ENCODE measurements at places on chromosomes 1 and 21.
A peak's percentile ranks its signal among the peaks of the same experiment; 100 is the strongest.

DNA sequence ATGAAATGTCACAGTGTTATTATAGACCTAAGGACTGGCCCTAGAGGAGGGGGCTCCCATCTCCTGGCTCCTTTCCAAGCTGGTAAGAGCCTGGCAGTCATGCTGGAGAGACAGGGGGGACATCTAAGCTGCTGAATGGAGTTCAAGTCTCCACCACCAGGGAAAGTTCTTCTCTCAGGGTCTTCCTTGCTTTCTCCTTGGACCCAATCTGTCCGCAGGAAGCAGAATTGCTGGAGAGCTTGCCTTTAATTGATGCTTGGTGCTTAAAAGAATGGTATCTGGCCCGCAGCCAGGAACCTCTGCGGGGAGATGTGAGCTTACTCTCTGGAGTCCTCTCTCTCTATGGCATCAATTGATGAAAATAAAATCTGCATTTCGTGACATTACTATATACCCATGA, 25.1 kb downstream of the IRF2BP2 start:
- no peak for DNase-seq

DNA sequence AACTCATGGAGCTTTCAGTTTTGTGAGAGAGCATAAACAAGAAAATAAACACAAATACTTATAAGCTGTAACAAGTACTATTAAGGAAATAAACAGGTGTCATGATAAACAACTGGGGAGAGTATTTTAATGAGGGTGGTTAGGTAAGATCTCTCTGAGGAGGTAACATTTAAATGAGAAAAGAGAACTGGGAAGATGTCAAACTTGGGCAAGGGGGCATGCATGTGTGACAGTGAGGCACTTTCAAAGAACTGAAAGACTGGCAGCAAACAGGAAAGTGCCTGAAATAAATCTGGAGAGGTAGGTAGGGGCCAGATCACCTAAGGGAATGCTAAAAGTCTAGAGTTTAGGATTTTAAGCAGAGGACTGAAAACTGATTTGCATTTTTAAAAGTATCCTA, 37.8 kb downstream of the NSL1 start:
- no peak for DNase-seq

DNA sequence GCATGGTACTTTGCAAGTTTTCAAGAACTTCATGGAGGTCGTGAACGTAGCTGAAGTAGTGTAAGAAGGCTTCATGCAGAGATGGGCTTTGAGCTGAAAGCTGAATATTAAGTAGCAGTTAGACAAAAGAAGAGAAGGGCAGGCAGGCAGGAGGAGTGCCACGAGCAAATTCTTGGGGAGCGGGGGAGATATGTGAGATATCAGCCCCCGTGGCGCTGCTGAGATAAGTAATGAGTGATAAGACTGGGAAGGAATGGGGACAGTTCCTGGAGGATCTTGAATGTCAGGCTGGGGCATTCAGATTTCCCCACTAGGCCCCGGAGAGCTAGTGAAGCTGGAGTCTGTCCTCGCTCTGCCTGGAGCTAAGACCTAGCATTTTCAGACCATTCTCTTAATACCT, 27.9 kb upstream of the KIRREL1 start:
- no peak for DNase-seq

DNA sequence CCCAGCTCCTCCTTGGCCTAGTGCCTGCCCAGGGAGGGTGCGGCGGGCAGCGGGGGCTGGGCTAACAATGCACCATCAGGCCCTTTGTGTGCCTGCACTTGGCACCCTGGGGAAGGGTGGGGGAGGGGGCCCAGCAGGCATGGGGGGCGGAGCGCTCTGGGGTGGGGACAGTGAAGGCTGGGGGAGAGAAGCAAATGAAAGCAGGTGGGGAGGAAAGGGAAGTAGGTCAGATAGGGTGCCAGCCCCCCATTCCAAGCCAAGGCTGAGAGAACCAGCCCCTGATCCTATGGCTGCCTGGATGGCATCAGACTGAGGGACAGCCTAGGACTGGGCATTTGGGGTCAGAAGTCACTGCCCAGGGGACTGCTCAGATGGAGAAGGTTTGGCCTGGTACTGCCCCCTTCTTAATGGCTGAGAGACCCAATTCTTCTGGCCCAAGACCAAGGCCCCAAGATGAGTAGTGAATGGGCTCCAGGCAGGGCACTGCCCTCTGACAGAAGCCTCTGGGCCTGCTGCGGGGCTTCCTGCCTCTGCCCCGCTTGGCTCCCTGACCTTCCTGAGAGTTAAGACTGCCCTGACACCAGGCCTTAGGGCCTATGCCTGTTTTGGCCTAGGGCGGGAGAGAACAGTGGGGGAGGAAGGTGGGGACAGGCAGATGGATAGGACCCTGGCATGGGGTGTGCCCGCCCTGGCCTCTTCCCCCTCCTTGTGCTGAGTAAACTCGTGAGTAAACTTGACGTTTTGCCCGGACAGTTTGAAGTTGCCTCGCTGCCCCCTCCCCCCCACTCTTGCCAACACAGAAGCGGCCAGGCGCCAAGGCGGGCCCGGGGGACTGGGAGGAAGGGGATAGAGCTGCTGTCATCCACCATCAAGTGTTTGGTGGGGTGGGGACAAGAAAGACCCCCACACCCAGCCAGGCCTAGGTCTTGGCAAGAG, 2.7 kb downstream of the ZBTB7B start:
- peak; percentile 65 for DNase-seq

DNA sequence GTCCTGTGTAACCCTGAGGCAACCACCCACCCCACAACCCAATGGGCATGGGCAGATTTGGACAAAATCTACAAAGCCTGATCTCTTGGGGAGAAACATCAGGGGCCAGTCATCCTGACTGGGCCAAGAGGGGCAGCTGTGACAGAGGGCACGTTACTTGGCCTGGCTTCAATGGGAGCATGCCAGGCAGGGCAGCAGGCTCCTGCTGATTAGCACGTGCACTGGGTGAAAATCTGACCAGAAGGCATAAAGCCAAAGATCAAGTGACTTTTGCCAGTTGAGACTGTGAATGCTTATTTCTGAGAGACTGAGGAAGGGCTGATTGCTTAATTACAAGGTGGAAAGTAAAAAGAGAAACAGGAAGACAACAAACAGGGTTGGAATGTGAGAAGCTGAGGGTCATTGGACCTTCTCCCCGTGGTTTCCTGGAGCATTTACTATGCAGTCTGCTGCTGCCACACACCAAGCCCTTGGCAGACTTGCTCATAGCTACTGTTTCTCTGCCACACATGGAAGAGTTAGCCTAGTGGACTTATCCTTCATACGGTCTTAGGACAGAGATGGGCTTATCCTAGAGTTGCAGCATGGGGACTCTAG, 39.8 kb upstream of the TNR start:
- no peak for DNase-seq

GRCh38 chr1:231219422-231220401, 21.3 kb upstream of the GNPAT start:
- no peak for DNase-seq

GRCh38 chr1:18989176-18989799, 32.8 kb upstream of the IFFO2 start:
- no peak for DNase-seq

- no peak for DNase-seq
Measured at GRCh38 chr1:76379506-76379905, 305.0 kb downstream of the ST6GALNAC3 start.

- DNase-seq, result no peak
Measured at GRCh38 chr1:203671521-203672278, 45.1 kb downstream of the ATP2B4 start.
